Smooth muscle cell of the umbilical artery (primary cell): ENCODE measurements at places on chromosomes 6 and 20. TPM values are rescaled to one million over a fixed set of nuclear protein-coding genes. Genes with fewer than 3 reads are reported as not detected.

SULF2 gene
- total RNA-seq = 21.5 and 34.4 TPM in 2 replicates

SMOC2 gene
- not detected in 2 replicates for total RNA-seq

TMEM151B gene
- total RNA-seq = 0.05 TPM in 1 of 2 replicates, not detected in the other

WFDC5 gene
- not detected in 2 replicates for total RNA-seq

THBS2 gene
- total RNA-seq = 1,449 and 1,500 TPM in 2 replicates

APCDD1L gene
- 38.3 and 92.5 TPM in 2 replicates for total RNA-seq

ZSCAN26 gene
- total RNA-seq = 16.3 and 18.5 TPM in 2 replicates

BHLHE23 gene
- not detected in 2 replicates for total RNA-seq

KCNS1 gene
- 0.59 and 1.9 TPM in 2 replicates for total RNA-seq

CEP250 gene
- total RNA-seq = 34.7 and 50.5 TPM in 2 replicates

PNLDC1 gene
- 0.28 TPM in 1 of 2 replicates, not detected in the other for total RNA-seq

MAVS gene
- 13.4 and 24.8 TPM in 2 replicates for total RNA-seq

FAM83C gene
- not detected in 2 replicates for total RNA-seq

RSPO4 gene
- total RNA-seq = not detected in 2 replicates

NRSN1 gene
- not detected in 2 replicates for total RNA-seq

MTFR2 gene
- 0.30 and 2.4 TPM in 2 replicates for total RNA-seq

SCGN gene
- total RNA-seq = not detected in 2 replicates

GSTA3 gene
- not detected in 2 replicates for total RNA-seq

SYNDIG1 gene
- 5.6 and 5.9 TPM in 2 replicates for total RNA-seq

SIRPB2 gene
- total RNA-seq = not detected in 2 replicates

NFATC2 gene
- total RNA-seq = 0.59 and 1.1 TPM in 2 replicates
